Lung (tissue), 17 donors: ENCODE measurements at places on chromosomes 13 and 19. TPM values are rescaled to one million over a fixed set of nuclear protein-coding genes. Genes with fewer than 3 reads are reported as not detected.

GRCh38 chr19:20247016-20247683 lies 80.1 kb downstream of the ZNF486 start:
- peak; percentile 74 for DNase-seq
- no peaks in the 10 kb centered on the region for H3K36me3 ChIP-seq
- no peaks in the 10 kb centered on the region for H3K4me1 ChIP-seq
- no peak overlapping the region for H3K4me3 ChIP-seq
- H3K27me3 ChIP-seq, result no peaks in the 10 kb centered on the region
- H3K27ac ChIP-seq, result no peak overlapping the region

DNA sequence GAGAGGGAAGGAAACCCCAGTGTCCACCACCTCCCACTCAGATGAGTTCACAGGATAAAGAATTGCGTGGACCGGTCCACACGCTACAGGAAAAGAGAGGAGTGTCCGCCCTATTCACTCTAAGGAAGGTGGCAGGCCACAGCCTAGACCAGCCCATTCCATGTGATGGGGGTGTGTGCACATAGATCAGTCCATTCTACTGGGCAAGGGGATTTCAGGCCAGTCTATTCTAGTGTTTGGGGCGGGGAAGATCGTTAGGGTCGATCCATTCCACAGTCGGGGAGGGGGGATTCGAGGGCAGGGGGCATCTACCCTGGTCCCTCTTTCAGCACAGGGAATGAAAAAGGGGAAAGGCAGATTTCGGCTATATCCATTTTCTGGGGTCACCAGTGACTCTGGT lies 7.8 kb downstream of the FIZ1 start:
- H3K27me3 ChIP-seq, result no peaks in the 10 kb centered on the region
- H3K4me1 ChIP-seq, result peaks cover 1% of the 10 kb centered on the region
- peaks cover 27% of the 10 kb centered on the region for H3K36me3 ChIP-seq
- no peak for DNase-seq
- H3K27ac ChIP-seq, result no peak overlapping the region

- H3K27ac ChIP-seq, result peak overlapping the region; percentile 98
- H3K36me3 ChIP-seq, result peaks cover 5% of the 10 kb centered on the region
- H3K4me1 ChIP-seq, result peaks cover 13% of the 10 kb centered on the region
- peak overlapping the region; percentile 71 for H3K4me3 ChIP-seq
Measured at GRCh38 chr19:53868091-53868891, 608 bp downstream of the MYADM start.

WDR88 gene
- total RNA-seq, result not detected

ZNF177 gene
- 11.5 TPM for total RNA-seq
